ENCODE measurements at places on chromosomes 16 and 17. TPM values are rescaled to one million over a fixed set of nuclear protein-coding genes. Genes with fewer than 3 reads are reported as not detected.

DNA sequence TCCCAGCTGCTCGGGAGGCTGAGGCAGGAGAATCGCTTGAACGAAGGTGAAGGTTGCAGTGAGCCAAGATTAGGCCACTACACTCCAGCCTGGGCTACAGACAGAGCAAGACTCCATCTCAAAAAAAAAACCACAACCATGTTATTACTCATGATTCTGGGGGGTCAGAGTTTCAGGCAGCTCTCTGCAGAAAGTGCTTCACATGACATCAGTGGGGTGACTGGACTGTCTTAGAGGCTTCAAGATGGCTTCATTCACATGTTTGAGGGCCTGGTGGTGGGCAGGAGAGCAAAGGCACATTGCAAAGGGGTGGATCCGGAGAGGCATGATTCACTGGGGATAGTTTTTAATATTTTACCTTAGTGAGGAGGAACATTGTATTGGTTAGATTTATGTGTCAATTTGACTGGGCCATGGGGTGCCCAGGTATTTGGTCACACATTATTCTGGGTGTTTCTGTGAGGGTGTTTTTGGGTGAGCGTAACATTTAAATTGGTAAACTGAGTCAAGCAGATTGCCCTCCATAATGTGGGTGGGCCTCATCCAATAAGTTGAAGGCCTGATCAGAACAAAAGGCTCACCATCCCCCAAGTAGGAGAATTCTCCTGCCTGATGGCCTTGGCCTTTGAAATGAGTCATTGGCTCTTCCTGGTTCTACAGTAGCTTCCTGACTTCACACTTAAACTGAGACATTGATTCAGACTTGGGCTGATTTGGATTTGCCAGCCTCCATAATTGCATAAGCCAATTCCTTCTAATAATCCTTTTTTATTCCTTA is 109.8 kb downstream of the GOSR1 start:
- H3K4me1 ChIP-seq = peaks cover 5% of the 10 kb centered on the region
- no peak overlapping the region for H3K4me3 ChIP-seq
- DNase-seq = peak; percentile 22

KRT20 gene
- total RNA-seq = not detected

ACSM2B gene
- not detected for total RNA-seq

SCARF1 gene
- total RNA-seq = 0.40 TPM

KRTAP4-4 gene
- not detected for total RNA-seq

PIMREG gene
- 21.7 TPM for total RNA-seq

SLX1B gene
- 37.0 TPM for total RNA-seq

DNA sequence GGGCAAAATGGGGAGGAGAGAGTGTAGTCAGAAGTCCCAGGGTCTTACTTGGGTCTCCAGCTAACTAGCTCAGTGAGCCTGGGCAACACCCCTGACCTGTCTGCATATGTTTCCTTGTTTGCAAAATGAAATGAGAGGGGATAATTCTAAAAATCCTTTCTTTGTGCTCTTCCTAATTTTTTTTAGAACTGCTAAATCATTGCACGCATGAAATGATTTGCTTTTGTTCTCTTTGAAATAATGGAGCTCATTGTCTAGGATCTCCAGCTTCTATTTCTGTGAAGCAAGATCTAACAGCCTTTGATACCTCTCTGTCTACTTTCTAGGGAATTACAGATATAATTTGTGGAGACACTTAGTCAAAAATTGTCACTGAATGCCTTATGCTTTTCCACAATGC is 181.3 kb downstream of the CDH13 start:
- no peak overlapping the region for H3K27ac ChIP-seq
- H3K27me3 ChIP-seq = no peaks in the 10 kb centered on the region
- H3K4me1 ChIP-seq = no peaks in the 10 kb centered on the region
- H3K4me3 ChIP-seq = no peak overlapping the region
- no peak for DNase-seq

DNA sequence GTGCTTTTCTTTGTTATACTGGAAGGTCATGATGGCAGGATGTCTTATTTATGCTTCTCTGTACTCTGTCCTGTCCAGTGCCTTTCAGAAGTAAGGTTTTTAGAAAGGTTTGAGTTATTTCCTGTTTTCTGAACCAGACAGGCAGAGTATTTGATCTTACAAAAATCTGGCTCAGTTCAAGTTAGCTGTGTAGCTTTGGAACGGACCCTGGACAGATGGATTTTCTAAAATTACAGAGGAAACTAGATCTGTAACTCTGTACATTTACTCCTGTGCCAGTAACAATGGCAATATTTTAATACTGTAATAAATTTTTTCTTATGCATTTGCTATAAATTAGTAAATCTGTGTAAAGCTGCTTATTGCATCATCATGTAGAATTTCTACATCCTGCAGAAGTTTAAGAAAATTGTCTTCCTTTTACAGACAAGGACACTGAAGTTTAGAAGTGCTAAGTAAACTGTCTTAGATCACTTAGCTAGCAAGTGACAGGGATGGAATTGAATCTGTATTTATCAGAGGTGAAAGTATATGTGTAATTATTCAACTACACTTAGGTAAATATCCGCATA is 347.6 kb downstream of the WWOX start:
- H3K4me3 ChIP-seq = no peak overlapping the region
- H3K36me3 ChIP-seq = no peaks in the 10 kb centered on the region
- no peak for DNase-seq
- H3K4me1 ChIP-seq = no peaks in the 10 kb centered on the region
- H3K27me3 ChIP-seq = no peaks in the 10 kb centered on the region

TLE7 gene
- not detected for total RNA-seq

C17orf75 gene
- total RNA-seq = 11.5 TPM

NPIPA3 gene
- total RNA-seq = 3.3 TPM

CCDC40 gene
- 4.8 TPM for total RNA-seq

SALL1 gene
- total RNA-seq = not detected

DNA sequence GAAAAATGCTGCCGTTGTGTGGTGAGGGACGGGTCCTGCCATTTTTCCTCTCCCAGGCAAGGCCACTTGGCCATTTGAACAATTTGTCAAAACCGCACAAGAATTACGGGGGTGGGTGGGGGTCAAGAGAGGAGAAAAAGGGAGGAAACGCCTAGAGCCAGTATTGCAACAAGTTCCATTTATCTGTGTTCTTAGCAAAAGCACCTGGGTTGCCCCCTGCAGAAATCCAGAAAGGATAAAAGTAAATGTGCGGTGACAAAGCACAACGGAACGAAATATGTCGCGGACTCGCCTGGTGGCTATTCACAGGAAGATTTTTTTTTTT is 209.4 kb downstream of the ZFHX3 start:
- peaks cover 5% of the 10 kb centered on the region for H3K36me3 ChIP-seq
- H3K27ac ChIP-seq = no peak overlapping the region
- DNase-seq = no peak
- no peak overlapping the region for H3K4me3 ChIP-seq

GOT2 gene
- 86.8 TPM for total RNA-seq

DNA sequence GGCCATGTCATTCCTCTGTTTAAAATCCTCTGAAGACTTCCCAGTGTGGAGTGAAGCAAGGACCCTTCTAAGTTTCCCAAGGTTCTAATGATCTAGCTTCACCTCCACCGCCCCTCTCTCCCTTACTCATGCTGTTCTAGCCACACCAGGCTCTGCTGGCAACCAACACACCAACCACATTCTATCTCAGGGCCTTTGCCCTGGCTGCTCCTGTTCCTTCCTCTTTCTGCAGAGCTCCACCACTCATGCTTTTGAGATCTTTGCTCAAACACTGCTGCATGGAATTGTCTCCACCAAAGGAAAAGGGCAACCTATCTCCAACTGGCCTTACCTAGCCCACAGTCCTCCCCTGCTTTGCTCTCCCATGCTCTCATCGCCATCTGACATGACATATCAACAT is 128.7 kb downstream of the XYLT1 start:
- H3K27me3 ChIP-seq = no peaks in the 10 kb centered on the region
- no peak for DNase-seq
- no peaks in the 10 kb centered on the region for H3K36me3 ChIP-seq
- no peak overlapping the region for H3K27ac ChIP-seq
- no peak overlapping the region for H3K4me3 ChIP-seq
- no peaks in the 10 kb centered on the region for H3K4me1 ChIP-seq

DNA sequence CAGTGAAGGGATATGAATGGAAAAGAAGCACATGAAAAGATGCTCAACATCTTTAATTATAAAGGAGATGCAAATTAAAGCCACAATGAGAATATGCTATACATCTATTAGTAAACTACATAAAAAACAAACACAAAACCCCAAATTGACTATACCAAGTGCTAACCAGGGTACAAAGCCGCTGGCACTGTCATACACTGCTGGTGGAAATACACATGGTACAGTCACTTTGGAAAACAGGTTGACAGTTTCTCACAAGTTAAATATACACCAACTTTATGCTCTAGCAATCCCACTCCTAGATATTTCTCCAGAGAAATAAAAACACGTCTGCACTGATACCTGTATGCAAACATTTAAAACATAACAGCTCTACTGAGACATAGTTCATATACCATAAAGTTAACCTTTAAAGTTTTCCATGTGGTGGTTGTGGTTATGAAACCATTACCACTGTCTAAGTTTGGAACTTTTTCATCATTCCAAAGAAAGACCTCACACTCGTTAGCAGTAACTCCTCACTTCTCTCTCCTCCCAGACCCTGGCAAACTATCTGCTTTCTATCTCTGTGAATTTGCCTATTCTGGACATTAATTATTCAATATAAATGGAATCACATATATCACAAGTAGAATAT is 42.7 kb downstream of the ADGRG5 start:
- DNase-seq = no peak
- no peaks in the 10 kb centered on the region for H3K36me3 ChIP-seq
- no peak overlapping the region for H3K4me3 ChIP-seq
- H3K27me3 ChIP-seq = peaks cover under 1% of the 10 kb centered on the region
- no peaks in the 10 kb centered on the region for H3K4me1 ChIP-seq

DNA sequence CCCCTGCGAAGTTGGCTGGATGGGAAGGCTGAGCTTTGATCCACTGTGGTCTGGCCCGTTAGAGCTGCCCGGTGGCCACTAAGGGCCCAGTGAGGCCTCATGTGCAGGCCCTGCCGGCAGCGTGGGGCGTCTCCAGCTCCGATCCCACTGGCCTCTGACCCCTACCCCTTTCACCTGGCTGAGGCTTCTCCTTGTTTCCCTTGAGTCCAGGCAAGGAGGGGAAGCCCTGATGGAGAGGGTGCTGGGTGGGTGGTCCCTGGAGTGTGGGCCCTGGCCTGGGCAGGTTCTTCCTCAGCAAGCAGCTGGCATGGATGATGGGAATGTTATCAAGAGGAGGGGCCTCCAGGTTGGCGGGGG is 356.8 kb downstream of the SEC14L1 start:
- no peak overlapping the region for H3K27ac ChIP-seq
- peaks cover 94% of the 10 kb centered on the region for H3K36me3 ChIP-seq
- no peak overlapping the region for H3K4me3 ChIP-seq

NPIPB6 gene
- total RNA-seq = 1.6 TPM

ORC6 gene
- total RNA-seq = 23.2 TPM

DNA sequence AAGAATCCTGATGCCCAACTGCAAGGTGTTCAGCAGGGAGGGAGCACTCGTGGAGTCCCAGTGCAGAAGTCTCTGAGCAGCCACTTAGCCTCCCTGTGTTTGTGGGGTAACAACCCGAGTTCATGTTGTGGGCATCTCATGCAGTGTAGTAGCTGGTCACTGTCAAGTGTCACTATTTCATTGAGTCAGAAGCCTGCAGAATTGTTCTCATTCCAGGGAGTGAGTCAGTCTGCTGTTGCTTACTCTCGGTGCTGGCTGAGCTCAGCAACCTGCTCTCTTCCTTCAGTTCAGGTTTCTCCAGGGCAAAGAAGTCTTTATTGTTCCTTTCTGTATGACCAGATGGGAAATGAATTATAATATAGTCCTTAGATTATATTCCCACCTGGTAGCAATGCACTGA is 24.1 kb downstream of the HMOX2 start:
- peaks cover 44% of the 10 kb centered on the region for H3K4me1 ChIP-seq
- no peaks in the 10 kb centered on the region for H3K27me3 ChIP-seq
- peak; percentile 66 for DNase-seq
- H3K27ac ChIP-seq = no peak overlapping the region
- H3K4me3 ChIP-seq = no peak overlapping the region
- H3K36me3 ChIP-seq = peaks cover 11% of the 10 kb centered on the region

Measured in MCF 10A (cell line).